ENCODE measurements at places on chromosomes 6 and 20.

GRCh38 chr20:4507288-4507719 is 214.4 kb upstream of the PRND start:
- DNase-seq, result no peak

GRCh38 chr6:85347812-85348211 is 102.1 kb upstream of the NT5E start:
- no peak for DNase-seq

DNA sequence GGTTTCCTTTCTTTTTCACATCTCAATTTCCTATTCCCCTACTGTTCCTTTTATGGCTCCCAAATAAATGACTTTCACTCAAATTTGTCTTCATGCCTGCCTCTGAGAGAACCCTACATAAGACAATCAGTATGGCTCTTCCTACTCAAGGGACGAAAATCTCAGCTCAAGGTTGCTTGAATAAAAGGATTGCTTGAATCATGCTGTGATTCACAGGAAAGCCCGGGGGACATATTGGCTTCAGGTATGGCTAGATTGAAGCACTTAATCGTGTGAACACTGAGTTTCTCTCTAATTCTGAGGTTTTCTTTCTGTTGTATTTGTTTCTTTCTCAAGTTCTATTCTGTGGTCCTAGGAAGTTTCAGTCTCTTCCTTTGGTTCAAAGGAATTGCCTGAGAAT is 140.3 kb upstream of the SULF2 start:
- DNase-seq, result no peak

- no peak for DNase-seq
These were observed 46.0 kb upstream of the TASP1 start for GRCh38 chr20:13684566-13685222.

GRCh38 chr20:10079964-10080363 is 45.2 kb downstream of the ANKEF1 start:
- no peak for DNase-seq

Measured in effector CD4-positive, alpha-beta T cell (primary cell).